Germinal center (tissue), 1 donor: ENCODE measurements at places on chromosomes 2 and 18.

DNA sequence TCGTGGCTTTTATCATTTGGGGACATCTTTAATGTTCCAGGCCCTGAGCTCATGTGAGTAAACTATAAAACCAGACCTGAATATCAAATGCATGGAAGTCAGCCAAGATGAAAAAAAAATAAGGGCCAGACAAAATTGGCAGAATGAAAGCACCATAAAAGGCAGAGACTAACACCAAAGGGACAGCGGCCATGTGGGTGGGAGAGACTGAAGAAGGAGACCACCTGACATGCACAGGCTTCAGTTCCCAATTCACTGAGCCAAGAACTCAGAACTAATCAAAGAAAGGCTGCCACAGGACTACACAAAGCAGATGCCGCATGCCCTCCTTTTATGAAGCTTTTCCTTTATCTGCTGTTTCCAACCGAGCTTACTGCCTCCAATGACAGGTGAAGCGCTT is 267.1 kb downstream of the RAD51AP2 start:
- DNase-seq = no peak

- no peak for DNase-seq
These were observed 11.9 kb upstream of the APCDD1 start for GRCh38 chr18:10442551-10442971.

- no peak for DNase-seq
These were observed 890 bp upstream of the SLC4A3 start for GRCh38 chr2:219626540-219626939.

GRCh38 chr2:10820978-10821695 is 8.6 kb upstream of the PDIA6 start:
- no peak for DNase-seq

DNA sequence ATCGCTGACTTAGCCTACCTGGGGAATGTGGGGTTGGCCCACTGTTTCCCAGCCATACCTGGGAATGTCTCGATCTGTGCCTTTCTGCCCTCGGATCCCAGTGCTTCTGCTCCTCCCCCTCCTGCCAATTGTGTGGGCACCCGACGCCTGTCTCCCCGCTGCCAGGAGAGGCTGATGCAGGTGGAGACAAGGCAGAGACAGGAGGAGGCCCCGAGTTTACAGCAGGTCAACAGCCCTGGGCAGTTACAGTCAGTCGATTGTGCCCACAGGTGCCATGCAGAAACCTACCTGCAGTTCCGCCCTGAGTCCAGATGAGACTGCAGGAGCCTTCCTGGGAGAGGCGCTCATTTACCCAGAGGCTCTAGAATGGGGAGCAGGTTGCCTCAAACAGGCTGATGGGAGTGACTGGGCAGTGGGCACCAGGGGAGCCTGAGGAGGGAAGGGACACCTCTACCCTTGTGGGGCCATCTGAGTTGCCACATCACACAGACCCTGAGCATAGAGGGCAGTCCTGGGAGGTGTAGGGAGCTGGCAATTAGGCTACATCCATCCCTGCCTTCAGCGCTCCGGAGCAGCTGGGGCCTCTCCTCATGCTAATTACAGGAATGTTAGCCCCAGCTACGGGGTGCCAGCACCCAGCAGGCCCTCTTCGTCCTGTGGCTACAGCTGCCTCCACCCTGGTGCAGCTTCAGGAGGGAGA is 300.1 kb downstream of the NDUFA10 start:
- no peak for DNase-seq

DNA sequence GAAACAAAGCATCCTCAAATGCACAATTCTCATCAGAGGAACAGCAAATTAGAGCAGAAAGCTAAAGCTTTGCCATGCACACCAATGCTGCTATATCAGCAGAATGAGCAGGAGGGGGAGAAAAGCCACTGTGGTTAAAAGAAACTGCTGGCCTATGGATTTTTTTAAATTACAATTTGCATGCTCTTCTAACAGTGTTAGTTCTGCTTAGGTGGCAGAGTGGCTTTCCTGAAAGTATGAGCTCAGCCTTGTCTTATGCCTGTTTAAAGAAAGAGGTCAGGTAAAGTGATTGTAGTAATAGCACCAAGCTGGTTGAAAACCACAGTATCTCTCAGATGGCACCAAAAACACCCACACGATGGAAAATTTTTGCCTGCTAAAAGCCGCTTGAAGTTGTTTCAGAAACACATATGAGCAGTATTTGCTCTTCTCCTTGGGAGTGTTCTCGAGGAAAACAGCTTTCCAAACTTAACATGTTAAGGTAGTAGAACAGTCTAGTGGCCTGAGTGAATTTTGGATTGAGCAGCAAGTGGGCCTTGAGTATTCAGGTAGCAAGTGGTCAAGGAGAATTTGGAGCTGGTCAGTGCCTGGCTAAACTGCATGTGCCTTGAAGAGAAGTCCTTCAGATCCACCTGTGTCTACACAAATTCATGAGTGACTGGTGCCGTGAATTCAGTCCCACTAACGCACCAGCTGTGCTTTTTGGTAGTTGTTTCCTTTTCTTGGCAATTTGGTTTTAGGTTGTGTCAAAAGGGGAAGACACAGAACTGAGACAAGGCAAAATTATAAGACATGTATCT is 19.6 kb upstream of the NDUFV2 start:
- DNase-seq = no peak

DNA sequence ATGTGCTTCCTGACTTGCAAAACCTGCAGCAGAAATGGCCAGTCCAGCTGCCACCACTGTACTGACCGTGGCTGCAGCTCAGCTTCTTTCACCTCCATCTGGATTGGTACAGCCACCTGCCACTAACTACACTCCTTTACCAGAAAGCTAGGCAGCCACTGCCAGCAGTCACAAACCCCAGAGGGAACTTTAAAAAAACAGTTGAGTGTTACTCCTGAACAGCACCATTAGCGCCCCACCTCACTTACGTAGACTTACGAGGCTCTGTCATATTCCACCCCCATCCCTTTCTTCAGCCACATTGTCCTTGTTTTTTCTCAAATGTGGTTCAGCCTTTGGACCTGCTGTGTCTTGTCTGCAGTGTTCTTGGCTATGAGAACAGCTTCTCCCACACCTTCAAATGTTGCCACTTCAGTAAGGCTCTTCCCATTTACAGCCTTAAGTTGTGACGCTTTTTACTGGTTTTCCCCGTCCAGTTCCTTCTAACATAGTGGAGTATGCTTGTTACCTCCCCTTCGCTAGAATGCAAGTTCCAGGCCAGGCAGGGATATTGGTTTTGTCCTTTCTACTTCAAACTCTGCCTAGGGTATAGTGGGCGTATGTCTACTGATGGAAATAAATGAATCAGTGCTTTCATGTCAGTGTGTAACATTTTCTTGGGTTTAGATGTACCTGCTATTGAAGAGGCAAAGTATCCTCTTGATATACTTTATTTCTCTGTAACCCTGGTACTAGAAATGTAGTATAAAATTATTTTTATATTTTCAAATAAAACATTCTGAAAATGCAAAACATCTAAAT is 17.0 kb downstream of the HNRNPA3 start:
- no peak for DNase-seq

- no peak for DNase-seq
These were observed 21.0 kb upstream of the TMEM237 start for GRCh38 chr2:201664334-201664733.

DNA sequence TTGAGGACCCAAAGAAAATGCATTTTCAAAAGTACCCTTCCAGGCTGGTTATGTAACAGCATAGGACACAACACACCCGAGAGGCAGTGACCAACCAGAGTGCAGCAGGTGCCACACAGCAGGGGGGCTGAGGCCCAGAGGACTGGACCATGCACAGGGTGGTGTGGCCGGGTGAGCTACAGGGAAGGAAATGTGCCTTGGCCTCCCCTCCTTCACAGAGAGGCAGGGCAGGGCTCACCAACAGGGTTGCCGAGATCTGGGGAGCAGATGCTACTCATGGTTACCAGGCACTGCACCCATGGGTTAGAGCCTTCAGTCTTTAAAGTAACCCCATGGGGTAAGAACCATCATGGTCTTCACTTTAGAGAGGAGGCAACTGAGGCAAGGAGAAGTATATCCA is 158.4 kb downstream of the MSH2 start:
- DNase-seq = no peak
